ENCODE measurements at places on chromosomes 4 and X.

- no peak for DNase-seq
Measured at GRCh38 chr4:85372966-85373365, 102.0 kb upstream of the ARHGAP24 start.

GRCh38 chr4:1381944-1382541, 24.2 kb downstream of the NKX1-1 start:
- no peak for DNase-seq

DNA sequence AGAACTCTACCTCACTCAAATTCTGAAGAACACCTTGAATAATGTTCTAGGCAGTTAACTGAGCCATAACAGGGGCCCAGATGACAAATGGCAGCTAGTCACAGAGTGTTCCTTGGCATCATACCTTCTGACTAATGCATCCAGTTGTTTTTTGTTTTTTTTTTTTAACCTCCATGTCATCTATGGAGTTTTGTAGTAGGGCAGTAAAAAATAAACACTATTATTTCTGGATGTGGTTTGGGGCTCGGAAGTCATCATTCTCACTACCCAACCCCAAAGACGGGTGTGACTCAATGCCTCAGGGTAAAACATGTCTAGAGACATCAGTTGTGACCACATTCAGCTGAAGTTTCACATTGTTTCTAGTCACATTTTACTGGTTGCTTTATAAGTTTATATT, 31.2 kb upstream of the MCF2 start:
- no peak for DNase-seq

DNA sequence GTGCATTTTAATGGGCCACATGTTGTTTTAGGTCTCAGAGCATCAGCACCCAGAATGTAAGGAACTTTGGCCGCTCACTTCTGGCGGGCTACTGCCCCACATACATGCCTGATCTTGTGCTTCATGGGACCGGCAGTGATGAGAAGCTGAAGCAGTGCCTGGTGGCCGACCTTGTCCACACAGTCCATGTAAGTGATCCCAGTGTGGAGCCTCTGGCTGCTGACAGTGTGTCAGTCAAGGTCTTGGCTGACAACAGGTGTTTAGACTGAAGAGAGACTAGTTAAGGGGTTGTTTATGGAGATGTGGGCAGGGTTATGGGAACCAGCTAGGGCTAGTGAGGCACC, 101.4 kb downstream of the FNIP2 start:
- DNase-seq: no peak

DNA sequence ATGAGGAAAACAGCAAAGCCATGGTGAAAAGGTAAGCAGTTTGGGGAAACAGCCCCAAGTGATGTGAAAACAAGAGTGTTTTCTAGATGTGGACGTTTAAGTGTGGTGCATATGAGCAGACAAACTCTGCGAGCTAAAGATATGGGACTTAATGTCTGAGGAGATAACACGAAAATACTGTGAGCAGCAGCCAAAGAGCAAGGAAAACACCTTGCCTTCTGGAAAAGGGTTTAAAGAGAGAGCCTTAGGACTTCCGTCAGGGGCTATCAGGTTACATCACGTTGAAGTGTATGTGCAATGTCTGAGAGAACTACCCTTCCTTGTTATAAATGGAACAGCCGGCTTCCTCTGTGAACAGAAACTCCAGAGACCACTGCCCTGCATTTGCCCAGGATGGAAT, 54.2 kb downstream of the LEF1 start:
- DNase-seq: no peak

DNA sequence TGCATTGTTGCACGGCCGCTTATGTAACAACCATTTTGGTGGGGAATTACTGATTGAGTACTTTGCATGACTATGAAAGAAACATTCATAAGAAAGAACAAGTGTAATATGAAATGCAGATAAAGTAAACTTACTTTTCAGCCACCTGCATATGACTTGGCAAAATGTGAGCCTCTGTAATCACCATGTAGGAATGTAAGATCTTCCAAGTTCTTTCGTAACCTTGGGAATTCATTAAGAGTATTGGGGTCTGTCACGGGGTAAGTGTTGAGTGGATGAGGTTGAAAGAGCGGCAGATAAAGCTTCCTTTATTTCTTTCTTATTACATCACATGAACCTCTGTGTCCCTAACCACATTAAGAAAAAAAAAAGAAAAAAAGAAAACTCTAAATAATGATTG, 348.5 kb upstream of the NR3C2 start:
- no peak for DNase-seq

- DNase-seq: no peak
Measured at GRCh38 chrX:31423609-31424189, 351.9 kb upstream of the FTHL17 start.

- DNase-seq: no peak
Measured at GRCh38 chrX:85859426-85859825, 187.9 kb downstream of the CHM start.

DNA sequence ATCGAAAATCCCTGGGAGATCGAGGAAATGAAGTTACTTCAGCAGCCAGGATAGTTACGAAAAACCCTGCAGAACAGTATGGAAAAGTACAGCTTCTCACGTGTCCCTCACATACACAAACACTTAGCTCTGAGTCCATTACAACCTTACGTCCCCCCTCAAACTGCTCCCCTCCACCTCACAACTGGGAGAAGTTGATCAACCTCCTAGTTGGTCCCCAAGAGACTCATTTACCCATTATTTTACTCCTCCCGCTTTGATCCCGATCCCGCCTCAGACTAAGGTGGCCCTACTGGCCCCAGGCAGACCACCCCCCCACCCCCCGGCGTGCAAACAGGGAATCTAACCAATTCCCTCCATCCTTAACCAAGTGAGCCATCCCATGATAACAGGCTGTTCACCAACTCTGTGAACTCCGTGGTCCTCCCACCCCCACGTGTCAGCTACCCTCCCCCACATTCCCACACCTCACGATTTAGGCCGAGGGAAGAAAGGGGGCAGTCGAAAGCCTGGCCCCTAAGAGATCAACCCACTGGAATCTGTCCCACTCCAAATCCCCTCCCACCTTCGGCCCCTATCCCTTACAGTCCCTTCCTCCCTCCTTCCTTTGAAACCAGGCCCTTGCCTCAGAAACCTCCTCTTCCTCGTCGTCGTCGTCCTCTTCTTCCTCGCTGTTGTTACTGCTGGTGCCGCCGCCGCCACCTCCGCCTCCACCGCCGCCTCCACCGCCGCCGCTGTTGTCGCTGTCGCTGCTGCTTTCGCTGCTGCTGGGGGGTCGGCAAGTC, 755 bp downstream of the ANKRD17 start:
- no peak for DNase-seq

GRCh38 chrX:131778269-131779218, 234.7 kb downstream of the OR13H1 start:
- peak; percentile 40 for DNase-seq

- no peak for DNase-seq
Measured at GRCh38 chrX:37350034-37350365, 836 bp downstream of the PRRG1 start.

Data from pulmonary artery endothelial cell (primary cell).